ENCODE measurements at places on chromosomes 7 and 10.
A peak's percentile ranks its signal among the peaks of the same experiment; 100 is the strongest.

- DNase-seq, result peak; percentile 1
Observed at GRCh38 chr10:131825150-131825848, 75.5 kb upstream of the PPP2R2D start.

DNA sequence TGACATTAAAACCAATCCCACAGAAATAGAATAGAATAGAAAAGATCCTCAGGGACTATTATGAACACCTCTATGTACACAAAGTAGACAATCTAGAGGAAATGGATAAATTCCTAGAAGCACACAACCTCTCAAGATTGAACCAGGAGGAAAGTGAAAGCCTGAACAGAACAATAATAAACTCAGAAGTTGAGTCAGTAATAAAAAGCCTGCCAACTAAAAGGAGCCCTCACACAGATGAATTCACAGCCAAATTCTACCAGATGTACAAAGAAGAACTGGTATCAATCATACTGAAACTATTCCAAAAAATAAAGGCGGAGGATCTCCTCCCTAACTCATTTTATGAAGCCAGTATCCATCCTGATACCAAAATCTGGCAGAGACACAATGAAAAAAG lies 220.3 kb upstream of the HPS1 start:
- no peak for DNase-seq

- no peak for DNase-seq
Observed at GRCh38 chr10:16681521-16681920, 135.7 kb downstream of the RSU1 start.

DNA sequence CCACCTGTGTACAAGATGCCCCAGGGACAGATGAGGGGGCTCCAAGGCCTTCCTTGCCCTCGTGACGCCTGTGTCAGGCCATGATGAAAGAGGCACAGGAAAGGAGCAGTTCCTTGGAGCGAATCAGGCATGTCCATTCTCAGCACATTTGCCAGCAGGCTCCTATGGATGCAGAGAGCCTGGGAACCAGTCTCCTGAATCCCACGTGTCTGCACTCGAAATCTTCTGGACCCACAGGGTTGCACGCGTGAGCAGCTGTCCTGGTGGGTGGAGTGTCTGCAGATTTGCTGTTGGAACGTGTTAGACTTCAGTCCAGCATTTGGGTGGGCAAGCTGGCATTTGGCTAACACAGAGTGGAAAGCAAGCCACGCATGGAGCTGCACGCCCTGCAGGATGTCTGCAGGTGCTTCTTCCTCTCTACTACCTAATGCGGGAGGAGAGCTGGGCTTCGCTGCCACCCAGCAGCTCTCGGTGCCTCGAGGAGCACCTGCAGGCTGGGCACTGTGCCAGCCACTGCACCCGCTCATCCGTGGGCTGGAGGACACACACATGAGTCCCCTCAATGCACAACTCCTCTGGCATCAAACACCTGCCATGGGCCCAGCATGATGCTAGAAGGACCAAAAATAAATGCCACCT lies 140.7 kb downstream of the PAXIP1 start:
- DNase-seq, result peak; percentile 32

All from NCI-H69 (cell line).